ENCODE measurements at places on chromosomes 2 and 18.

DNA sequence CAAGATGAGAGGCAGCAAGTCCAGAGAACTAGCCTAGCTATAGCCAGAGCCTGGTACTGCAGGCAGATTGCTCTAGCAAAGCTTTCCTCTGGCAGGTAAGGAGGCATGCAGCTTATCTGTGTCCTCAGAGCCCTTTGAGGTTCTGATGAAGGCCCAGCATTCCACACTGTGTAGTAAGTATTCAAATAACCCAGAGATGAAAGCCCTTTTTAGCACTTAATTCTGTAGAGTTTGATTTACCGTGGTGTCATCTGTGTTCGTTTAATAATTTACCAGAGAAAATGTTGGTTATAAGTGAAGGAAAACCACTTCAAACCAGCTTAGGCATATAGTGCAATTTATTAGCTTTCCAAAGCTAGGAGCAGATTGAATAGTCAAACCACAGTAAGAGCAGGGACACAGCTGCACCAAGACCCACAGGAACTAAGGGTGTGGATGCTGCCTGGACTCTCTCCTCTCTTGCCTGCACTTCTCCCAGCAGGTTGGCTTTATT is 226.6 kb downstream of the BABAM2 start:
- no peak for DNase-seq

DNA sequence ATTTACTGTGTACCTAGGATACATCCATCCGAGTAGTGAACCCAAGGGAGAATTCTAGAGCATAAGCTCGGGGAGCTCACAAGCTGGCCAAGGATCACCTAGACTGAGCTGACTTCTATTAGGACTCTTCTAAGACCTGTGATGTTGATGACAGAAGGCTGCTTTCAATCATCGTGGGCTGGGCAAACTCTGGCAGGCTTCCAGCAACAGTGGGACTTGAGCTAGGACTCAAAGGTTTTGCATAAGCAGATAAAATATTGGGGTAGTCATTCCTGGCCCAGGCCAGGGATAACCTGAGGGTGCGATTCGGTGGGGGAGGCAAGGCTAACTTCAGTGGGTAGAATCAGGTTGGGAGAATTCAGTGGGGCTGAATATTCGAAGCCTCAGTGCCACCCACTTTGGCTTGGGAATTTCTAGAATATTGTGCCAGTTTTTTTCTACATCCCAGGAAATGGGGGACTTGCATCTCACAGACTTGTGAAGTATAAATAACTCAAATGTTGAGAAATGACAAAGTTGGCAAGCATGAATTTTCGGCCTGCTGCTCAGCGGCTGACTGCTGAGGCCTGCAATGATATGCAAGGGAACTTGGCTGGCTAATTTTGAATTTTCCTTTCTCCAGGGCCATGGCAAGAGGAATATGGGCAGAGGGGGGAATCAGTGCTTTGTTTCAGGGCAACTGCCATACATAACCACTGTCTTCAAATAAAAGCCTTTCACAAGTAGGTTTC is 274.3 kb downstream of the PRKCE start:
- no peak for DNase-seq

- DNase-seq: no peak
These were observed 31.9 kb upstream of the TFPI start for GRCh38 chr2:187586011-187586641.

DNA sequence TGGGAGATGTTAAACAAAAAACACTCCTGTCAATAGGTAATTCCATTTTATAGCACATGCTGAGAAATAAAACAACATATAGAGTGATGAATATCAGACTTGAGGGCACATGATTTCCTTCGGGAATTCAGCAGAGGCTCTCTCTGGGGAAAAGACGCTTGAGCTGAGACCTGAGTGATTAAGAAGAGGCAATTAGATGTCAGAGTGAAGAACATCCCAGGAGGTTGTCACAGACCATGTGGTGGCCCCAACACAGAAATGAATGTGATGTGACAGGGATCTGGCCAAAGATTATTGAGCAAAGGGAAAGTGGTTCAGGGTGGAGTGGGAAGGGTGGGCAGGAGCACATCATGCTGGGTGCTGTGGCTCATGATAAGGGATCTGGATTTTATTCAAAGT is 254.7 kb downstream of the RAD51AP2 start:
- DNase-seq: no peak

DNA sequence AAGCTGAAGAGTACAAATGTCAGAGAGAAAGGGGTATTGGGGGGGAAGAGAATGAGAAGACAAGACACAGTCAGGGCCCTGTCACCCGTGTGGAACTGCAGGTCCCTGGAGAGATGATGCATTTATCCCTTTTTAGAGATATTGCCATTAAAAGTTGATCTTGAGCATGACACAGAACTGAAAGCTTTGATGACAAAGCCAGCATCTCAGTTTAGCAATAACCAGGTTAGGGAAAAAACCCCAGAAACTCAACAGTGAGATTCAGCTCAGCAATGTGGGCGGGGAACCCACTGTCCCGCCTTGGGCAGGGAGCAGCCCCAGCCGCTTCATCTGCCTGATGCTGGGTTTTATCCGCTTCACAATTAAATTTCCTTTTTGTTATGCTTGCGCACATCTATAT is 181.1 kb downstream of the NEDD4L start:
- DNase-seq: no peak

DNA sequence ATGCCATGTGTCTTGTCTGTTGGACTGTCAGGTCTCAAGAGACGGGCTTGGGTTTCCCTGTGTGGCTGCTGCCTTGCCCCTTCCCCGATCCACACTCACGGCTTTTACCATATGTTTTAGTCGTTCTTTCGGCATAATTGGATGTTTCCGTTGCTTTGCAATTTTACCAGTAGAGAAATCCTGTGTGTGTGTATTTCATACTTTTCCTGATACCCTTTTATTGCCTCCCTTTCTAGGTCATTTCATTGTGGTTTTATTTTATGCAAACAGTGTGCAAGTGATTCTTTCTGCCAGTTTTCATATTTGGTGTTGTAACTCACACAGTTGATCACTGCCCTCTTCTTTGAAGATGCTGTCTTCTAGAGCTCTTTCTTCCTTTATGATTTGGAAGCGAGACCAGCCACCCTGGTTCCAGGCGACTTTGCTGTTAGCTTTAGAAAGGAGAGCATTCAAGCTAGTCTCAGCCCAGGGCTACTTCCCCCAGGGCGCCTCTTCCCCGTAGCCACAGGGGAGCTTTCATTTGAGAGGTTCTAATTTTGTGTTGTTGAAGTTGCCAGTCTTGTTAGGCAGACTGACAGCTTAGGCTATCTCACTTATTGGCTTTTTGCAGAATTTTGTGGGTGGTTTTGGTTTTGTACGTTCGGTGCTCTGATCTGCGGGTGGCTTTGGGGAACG is 17.0 kb downstream of the SH3BP4 start:
- DNase-seq: no peak

DNA sequence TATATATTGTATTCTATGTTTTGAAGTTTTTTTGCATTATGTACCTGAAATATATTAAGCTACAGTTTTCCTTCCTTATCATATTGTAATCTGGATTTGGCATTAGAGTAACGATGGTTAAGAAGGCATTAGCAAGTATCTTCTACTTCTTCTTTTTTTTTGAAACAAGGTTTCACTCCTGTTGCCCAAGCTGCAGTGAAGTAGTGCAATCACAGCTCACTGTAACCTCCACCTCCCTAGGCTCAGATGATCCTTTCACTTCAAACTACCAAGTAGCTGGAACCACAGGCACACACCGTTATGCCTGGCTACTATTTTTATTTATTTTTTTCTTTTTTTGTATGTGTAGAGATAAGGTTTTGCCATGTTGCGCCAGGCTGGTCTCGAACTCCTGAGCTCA is 201.1 kb downstream of the ZNF804A start:
- DNase-seq: no peak

DNA sequence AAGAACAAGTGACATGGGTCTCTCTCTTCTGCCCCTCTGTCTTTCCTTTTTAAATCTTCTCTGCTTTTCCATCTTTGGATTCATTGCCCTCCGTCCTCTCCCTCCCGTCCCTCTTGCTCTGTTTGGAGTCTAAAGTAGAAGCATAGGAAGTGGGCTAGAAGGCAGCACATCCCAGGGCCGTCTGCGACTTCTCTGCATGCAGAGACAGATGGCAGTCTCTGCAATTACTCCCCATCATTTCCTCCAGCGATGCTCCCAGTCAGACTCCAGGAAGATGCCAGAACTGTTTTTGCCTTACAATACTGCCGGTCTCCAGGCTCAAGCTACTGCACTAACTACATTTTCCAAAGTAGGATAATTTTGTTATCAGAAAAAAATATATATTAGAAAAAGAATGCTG is 35.2 kb upstream of the LPIN2 start:
- no peak for DNase-seq

GRCh38 chr2:190462611-190463010 is 54.5 kb downstream of the MFSD6 start:
- DNase-seq: no peak

DNA sequence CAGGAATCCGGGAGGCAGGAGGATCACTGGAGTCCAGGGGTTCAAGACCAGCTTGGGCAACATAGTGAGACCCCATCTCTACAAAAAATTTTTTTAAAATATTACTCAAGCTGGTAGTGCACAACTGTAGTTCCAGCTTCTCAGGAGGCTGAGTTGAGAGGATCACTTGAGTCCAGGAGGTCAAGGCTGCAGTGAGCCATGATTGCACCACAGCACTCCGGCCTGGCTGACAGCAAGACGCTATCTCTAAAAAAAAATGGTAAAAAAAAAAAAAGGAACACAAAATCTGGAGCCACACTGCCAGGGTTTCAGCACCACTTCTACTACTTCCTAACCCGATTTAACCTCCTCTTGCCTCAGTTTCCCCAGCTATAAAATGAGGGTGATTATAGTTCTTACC is 57.0 kb downstream of the STEAP3 start:
- DNase-seq: no peak

DNA sequence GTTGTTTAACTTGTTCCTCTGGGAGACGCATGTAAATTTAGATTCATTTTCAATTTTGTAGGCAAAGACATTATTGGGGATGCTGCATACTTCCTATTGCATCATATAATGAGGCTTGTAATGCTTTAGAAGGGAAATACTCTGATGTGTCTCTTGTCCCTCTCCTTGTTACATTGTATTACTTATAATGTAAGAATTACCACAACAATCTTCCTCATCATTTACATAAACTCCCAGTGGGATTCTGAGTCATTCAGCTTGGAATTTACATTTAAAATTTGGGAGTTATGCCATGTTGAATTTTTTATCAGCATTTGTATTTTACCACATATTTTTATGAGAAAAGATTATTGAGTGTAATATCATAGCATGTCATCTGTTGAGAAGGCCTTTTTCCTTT is 963.4 kb upstream of the NRXN1 start:
- no peak for DNase-seq

- no peak for DNase-seq
These were observed 433.3 kb upstream of the ID2 start for GRCh38 chr2:8248623-8248957.

Measured in CD4-positive, alpha-beta T cell treated with Interleukin-6 at 100 ng/mL for 8 hours (primary cell).